Stimulated activated CD4-positive, alpha-beta T cell treated with anti-CD3 and anti-CD28 coated beads, Interleukin-2, amount 100 ng/mL, for 48 hours (primary cell): ENCODE measurements at places on chromosomes 5 and 9.

- no peak for DNase-seq
Measured at GRCh38 chr5:117805058-117805457, 1183.3 kb downstream of the DTWD2 start.

DNA sequence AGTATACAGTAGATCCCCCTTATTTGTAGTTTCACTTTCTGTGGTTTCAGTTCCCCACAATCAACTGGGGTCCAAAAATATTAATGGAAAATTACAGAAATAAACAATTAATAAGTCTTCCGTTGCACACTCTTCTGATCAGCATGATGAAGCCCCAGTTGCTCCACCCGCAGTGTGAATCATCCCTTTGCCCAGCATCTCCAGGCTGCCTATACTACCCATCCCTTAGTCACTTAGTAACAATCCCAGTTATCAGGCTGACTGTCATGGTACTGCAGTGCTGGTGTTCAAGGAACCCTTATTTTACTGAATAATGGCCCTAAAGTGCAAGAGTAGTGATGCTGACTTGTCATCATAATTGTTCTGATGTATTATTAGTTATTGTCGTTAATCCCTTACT, 28.9 kb downstream of the SHC3 start:
- no peak for DNase-seq

DNA sequence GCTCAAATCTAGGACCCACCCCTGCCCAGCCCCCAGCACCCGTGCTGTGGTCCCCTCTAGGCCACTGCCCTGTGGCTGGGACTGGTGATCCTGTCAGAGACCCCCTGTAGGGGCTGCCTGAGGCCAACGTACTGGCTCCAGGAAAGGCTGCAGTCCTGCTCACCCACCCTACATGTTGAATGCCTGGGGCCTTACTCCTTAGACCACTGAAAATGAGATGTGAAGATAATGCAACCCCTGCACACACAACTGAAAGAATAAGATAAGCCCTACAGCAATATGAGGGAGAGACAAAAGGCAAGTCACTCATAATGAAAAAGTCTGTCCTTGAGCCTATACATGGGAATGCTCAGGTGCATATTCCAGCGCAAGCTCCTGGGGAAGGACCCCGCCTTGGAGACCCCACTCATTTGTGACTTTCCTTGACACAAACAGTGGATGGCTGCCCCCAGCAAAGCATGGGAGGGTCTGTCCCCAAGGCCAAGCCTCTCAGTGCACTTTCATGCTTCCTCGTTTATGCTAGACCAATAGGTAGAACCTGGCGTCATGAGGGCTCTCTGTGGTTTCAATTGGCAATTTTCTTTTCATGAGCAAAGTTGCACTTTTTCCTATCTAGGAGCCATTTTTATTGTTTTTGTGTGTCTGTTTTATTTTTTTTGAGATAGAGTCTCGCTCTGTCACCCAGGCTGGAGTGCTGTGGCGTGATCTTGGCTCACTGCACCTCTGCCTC, 12.5 kb upstream of the WNK2 start:
- DNase-seq, result no peak

DNA sequence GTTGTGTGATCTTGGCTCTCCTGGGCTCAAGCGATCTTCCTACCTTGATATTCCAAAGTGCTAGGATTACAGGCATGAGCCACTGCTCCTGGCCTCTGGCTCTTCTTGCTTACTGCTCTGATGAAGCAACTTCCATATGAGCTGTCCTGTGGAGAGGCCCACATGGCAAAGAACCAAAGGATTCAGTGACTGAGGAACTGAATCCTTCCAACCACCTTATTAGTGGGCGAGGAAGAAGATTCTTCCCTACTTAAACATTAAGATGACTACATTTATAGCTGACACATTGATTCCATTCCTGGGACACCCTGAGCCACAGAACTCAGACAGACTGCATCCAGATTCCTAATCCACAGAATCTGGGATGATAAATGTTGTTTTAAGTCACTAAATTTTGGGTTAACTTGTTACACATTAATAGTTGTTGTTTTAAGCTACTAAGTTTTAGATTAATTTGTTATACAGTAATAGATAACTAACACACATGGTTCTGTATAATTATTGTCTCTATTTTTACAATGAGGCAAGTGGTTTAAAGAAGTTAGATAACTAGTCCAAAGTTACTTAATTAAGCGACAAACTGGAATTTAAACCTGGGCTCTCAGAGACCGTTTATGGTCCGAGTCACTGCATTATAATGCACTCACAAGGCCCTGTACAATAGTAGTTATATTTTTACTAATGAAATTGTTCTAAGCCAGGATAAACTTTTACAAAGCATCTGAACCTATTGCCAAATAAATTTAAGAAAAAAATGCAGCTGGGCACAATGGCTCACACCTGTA, 16.7 kb upstream of the SLCO4C1 start:
- no peak for DNase-seq

DNA sequence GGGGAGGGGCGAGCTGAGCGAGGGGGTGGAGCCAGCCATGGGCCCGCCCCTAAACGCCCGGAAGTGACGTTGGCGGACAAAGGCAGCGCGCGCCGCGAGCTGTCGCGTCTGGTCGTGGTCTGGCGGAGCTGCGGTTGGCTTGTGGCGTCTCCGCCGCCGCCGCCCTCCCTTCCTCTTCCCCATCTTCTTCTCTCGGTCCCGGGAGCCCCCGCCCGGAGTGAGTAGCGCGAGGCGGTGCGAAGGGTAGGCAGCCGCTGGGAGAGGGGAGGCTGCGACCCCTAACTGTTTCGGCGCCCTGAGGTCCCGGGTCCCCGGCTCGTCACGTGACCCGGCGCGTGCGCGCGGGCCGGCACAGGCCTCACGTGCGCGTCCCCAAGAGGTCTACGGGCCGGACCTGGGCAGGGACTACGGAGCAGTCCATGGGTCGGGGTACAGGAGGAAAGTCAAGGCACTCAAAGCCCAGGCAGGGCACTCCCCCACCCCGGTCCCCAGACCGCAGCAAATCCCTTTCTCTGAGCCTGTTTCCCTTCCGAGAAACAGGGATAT, at the start of gene NTMT1:
Gene NTMT1, plus strand, starts transcription at position 85 of the 546 bp plus-strand sequence. CDS start 6,541 bp downstream, outside the sequence.
- peak; percentile 95 for DNase-seq

- peak; percentile 73 for DNase-seq
Measured at GRCh38 chr5:139844472-139845145, 49.0 kb downstream of the PSD2 start.

GRCh38 chr5:73582285-73583145, 17.0 kb downstream of the UTP15 start:
- no peak for DNase-seq

GRCh38 chr9:68489646-68490045, 51.0 kb downstream of the TMEM252 start:
- DNase-seq, result no peak

DNA sequence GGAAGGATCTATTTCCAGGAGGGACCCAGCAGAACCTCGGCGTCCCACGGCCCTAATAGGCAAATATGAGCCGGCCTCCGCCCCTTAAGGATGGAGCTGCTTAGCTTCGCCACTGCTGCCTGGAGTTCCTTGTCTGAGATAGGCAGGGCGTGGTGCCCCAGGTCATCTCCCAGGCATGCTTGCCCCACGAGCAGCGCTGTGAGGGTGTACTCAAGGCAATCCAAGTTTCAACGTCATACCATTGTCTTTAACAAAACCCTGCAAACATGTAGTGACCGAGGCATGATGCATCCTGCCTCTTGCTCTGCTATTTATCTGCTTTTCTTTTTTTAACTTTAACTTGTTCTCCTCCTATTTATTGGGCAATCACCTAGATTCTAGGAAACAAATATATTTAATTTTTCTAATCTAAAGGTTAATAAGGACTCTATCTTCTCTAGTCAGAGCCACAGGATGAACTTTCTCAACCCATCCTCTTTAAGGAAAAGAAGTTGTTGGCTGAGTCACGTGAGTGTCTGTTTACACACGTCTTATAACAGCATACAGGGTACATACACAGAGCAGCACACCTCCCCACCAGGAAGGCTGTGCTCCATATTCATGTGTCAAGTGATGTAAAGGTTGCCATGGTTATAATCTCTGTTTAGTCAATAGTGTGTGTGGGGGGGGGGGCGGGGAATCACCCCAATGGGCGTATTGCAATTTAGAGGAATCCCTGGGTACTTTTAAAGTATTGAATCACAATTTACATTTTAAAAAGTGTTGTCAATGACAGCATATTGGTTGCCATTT, 27.3 kb upstream of the ZSWIM6 start:
- no peak for DNase-seq

GRCh38 chr5:35345222-35345621, 114.9 kb upstream of the PRLR start:
- no peak for DNase-seq

DNA sequence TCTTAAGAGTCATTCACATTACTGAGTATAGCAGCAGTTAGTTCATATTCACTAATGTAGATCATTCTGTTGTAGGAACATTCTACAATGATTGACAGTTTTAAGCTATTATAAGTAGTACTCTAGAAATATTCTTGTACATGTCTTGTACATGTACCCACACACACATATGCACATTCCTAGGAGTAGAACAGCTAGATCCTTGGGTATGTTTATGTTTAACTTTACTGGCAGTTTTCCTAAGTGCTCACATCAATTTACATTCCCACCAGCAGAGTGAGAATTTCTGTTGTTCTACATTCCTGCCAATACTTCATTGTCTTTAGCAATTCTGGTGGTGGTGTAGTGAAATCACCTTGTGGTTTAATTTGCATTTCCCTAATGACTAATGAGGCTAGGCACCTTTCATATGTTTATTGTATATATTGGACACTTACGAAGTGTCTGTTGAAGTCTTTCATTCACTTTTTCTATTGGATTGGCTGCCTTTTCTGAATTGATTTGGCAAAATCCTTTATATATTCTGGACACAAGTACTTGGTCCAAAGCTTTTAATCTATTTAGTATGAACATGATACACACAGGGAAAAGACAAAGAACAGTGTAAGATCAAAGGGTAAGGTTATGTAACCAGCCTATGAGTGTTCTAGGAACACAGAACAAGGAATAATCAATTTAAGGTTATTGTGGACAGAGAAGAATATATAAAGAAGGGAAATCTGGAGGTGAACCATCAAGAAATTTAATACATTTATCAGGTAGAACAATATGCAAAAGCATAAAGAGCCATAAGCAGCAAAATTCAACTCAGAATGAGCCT, 95.6 kb downstream of the MLLT3 start:
- DNase-seq, result no peak

DNA sequence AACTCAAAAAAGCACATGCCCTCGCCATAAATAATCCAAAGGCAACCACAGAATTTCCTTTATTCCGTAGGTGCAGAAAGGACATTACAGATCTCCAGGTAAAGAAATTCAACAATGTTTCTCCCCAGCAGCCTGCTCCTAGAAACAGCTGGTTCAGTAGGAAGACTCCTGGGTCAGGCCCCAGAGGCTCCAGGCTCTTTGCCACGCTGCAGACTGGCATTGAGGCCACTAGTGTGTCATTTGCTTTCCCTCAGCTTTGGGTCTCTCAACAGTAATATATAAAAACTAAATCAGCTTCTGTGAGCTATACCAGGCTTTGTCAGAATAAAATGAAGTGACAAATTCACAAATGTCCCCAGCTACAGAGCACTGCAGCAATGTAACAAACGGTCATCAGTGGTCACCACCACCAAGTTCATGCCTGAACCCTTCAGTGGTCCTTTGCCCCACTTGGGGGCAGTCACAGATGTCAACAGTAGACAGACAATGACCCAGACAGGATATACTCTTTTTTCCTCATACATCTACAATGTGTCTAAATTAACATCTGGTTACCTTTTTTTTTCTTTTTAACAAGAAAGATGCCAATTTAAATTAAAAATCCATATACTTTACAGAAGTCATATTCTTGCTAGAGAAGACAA, 93.5 kb downstream of the MARCHF3 start:
- DNase-seq, result no peak

DNA sequence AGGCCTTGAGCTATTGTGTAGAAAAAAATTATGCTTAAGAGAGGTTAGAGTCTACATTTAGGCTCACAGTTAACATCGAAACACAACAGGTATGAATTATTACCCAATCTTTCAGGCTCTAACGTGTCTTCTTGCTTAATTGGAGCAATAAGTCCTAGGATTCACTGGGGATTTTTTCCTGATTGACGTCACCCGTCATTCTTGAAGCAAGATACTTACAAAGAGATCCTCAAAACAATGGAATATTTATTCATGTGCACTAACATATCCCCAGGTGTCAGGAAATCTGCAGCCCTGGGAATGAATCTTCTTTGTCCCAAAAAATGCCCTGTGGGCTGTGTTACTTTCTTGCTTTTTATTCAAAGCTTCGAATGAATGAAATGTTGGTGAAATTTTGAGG, 413.5 kb downstream of the NFIB start:
- DNase-seq, result no peak

- DNase-seq, result no peak
Measured at GRCh38 chr5:160250226-160250625, 20.9 kb downstream of the FABP6 start.

DNA sequence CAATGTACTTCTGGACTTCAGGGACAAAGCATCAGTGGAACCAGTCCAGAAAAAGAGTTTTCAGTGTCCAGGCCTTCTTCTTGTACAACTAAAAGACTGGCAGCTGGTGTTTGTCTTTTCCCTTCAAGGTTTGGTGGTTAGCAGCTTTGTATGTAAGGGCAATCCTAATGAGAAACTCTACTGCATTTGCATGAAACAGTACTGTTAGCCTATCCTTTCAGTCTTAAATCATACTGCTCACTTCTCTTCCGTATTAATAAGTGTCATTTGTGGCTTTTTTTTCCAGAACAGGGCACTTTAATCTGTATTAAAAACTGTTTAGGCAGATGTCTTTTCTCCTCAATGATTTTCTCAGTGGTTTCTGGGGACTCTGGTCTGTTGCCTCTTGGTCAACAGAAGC, 48.9 kb downstream of the FAM174A start:
- no peak for DNase-seq

- no peak for DNase-seq
Measured at GRCh38 chr5:108216890-108217289, 165.0 kb downstream of the FBXL17 start.

DNA sequence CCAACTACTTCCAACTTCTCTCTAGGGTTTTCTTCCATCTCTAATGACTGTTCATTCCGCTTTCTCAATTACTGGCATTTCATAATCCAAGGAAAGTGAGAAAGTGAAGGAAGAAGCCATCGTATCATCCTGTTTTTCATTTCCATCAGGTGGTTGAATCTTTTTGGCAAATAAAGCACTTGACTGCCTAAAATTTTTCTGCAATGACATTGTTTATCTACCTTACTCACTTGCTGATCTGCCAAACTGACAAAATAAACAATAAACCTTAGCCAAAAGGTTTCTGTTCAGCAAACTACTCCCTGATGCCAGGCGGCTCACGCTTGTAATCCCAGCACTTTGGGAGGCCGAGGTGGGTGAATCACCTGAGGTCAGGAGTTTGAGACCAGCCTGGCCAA, 18.4 kb downstream of the FNBP1 start:
- no peak for DNase-seq
